CD4-positive, alpha-beta T cell treated with Interleukin-4 for 1 hour (primary cell): ENCODE measurements at places on chromosomes 2 and 18.

DNA sequence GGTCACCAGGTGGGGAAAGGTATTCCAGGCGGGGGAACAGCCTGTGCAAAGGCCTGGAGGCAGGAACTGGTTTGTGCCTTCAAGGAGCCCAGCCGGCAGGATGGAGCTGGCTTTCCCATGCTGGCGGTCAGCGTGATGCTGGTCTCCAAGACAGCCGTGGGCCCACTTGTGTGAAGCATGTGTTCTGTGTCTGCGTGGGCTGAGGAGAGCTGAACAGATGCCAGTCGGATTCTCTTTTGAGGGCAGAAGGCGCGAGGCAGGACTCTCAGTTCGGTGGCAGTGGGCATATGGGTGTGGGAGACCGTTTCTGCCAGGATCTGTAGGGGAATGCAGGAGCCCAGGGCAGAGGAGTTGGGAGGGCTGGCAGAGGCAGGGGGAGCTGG, 191.6 kb downstream of the TWIST2 start:
- DNase-seq = no peak

DNA sequence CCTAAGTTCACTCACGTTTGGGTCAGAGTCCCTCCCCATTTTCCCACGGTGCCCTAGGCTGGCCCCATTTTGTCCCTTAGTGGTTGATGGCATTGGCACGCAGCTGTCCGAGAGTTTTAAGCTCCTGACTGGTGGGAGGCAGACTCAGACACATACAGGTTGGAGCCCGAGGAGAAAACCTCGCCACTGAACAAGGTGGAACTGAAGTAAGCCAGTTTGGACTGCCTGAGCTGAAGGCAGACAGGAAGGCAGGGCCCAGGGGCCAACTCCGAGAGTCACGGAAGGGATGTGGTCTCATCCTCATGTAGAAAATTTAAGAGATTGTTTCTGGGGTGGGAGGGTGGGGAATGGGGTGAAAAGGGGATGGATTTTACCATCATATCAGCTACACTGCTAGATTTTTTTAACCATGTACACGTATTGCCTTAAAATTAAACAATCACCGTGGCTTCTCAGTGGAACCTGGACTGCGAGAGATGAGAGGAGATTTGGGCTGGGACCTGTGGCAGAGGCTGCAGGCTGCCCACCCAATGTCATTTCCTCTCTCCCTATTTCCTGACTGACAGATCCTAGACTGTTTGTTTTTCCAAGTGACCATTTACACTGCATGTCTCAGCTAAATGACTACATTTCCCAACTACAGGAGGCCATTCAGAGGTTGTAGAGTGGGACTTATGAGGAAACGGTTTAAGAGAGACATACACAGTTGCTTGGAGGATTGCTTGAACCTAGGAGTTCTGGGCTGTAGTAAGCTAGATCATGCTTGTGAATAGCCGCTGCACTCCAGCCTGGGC, 19.4 kb upstream of the NMUR1 start:
- DNase-seq = no peak

DNA sequence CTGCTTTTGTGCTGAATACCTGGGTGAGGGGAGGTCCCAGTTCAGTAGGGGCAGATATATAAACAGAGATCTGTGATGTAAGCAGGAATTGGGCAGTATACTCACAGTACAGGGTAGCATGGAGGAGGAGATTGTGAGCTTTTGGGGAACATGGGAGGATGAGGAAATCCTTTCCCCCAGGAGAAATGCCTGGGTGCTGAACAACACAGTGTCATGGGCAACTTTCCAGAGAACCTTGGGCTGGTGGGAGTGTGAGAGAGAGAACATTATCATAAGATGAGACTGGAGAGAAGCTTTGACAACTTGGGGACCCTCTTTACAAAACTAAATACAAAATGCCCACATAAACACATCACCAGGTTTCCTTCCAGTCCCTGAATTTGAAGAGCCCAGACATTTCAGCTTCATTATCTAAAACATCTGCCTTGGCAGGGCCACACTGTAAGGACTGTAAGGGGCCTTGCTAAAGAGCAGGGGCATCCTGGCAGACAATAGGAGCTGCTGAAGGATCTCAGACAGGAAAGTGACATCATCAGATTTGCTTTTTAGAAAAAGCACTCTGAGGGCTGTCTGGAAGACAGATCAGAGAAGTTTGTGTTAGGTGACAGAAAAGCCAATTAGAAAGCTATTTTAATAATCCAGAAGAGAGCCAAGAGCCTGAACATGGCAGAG, 303.1 kb upstream of the FBXO11 start:
- DNase-seq = no peak

DNA sequence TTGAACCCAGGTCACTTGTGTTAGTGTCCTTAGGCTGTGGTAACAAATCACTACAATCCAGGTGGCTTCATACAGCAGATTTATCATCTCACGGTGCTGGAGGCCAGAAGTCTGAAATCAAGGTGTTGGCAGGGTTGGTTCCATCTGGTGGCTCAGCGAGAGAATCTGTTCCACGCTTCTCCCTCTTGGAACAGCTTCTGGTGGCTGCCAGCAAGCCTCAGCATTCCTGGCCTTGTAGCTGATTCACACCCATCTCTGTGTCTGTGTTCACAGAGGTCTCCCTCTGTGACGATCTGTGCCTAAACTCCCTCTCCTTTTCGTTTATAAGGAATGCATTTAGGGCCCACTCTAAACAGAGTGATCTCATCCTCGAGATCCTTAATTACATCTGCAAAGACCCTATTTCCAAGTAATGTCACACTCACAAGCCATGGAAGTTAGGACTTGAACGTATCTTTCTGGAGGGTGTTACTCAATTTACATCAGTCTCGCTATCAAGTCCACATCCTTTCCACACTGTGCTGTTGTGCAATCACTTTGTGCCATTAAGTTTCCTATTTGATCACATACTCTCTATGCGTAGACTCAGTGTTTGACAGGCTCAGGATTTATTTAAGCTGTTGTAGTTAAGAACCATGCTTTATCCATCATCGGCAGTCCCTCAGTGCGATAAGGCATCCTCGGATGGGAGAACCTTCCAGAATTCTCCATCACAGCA, 164.4 kb downstream of the SOCS6 start:
- DNase-seq = no peak

- DNase-seq = no peak
Measured at GRCh38 chr18:48023334-48024008, 93.0 kb upstream of the SMAD2 start.

DNA sequence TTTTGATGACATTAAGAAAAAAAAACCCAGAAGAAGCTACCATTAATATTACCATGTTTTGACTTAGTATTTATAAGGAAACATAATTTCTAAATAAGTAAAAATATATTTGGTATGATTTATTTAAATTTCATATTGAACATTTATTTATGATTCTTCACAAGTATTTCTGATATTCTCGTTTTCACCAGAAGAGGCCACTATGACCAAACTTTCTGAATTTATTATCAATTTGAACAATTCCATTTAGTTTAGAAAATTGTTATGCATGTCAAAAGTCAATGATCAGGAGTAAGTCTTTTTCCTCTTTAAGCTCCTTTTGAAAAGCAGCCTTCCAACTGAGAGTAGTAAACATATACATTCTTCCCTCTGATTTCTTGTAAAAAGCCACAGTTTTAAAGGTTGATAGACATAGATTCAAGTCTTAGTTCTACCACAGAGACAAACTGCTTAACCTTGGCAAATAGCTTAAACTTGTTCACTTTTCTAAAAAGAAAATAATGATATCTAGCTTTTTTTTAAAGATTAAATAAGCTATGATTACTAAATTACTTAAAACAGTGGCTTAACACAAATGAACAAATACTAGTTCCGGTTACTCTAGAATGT, 329.9 kb downstream of the TRIB2 start:
- DNase-seq = no peak
